Stimulated activated CD8-positive, alpha-beta memory T cell treated with anti-CD3 and anti-CD28 coated beads, Interleukin-7, amount 100 ng/mL, for 1 hour (primary cell): ENCODE measurements at places on chromosomes 12 and 14.
A peak's percentile ranks its signal among the peaks of the same experiment; 100 is the strongest.

GRCh38 chr12:47272412-47273190, 192.8 kb upstream of the AMIGO2 start:
- no peak for DNase-seq

DNA sequence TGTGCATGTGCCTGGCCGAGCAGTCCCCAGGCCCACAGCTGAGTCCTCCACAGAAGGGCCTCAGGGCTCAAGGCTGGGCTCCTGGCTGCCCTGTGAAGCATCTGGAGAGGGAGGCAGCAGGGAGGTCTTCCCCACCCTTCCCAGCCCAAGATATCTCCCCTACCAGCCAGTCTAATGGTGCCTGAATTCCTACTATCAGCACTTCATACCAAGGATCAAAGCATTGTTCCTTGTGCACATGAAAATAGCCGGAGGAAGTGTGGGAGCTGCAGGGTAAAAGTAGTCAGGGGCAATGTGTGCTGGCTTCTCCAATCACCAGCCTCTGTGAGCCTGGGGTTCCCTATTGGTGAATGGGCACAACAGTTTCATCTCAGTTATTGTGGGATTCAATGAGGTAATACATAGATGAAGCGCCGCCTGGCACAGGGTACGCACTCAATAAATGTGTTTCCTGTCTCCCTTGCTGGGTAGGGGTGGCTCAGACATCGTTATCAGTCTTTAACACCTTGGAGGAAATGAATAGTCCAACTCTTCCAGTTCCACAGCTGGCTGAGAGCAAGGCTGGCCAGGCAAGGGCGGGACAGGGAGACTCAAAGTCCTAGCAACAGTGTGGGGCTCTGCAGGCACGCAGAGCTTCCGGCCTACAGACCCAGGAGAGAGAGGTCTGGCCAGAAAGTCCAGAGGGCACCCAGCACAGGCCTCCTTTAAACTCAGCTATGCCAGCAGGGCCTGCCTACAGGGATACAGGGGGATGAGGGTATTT, 39.1 kb upstream of the PNMA1 start:
- DNase-seq = no peak

DNA sequence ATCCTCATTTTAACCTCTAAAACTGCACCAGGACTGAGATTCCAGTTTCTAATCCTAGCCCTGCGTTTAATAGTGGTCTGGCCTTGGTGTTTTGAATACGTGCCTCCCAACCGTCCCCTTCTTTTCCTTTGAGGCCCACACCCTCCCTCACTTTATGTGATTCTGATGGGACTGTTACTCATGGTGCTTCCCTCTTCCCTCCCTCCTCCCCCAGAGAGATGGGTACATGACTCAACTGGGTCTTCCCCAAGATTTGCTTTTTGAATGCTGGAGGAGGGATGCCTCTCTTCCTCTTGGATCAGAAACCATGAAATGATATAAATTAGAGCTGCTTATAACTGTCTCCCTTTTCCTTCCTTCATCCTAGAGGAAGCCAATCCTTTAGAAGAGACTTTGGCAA, 8.2 kb upstream of the PPP2R5E start:
- DNase-seq = no peak

DNA sequence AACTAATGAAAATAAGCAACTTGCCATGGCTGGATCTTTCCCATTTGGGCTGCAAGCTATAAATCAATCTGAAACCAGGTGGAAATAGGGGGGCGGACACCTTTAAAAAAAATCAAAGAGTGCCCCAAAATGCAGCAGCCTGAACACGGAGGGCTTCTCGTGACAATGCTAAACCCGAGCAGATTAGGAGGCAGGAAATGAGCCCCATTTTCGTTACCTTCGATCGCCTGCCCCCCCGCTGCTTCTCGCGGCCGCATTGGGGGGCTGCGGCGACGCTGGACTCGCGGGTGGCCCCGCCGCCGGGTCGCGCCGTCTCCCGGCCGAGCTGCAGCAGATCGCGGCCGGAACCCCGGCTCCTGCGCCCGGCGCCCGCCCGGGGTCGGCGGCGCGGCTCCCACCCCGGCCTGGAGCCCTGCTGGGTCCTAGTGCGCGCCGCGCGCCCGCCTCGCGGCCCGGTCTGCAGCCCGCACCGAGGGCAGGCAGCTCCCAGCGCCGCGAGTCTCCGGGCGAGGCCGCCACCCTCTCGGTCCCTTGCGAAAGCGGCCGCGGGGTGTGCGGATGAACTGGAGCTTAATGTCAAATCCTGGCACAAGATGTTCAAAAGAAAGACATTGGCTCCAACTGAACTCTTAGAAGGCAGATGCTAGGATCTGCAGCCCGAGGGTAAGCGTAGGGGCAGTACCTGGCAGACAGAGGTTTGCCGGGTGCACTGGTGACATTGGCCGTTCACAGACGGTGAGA, 201.9 kb upstream of the FOXN3 start:
- DNase-seq = peak; percentile 46

- no peak for DNase-seq
Measured at GRCh38 chr14:29745863-29746262, 181.8 kb downstream of the PRKD1 start.

DNA sequence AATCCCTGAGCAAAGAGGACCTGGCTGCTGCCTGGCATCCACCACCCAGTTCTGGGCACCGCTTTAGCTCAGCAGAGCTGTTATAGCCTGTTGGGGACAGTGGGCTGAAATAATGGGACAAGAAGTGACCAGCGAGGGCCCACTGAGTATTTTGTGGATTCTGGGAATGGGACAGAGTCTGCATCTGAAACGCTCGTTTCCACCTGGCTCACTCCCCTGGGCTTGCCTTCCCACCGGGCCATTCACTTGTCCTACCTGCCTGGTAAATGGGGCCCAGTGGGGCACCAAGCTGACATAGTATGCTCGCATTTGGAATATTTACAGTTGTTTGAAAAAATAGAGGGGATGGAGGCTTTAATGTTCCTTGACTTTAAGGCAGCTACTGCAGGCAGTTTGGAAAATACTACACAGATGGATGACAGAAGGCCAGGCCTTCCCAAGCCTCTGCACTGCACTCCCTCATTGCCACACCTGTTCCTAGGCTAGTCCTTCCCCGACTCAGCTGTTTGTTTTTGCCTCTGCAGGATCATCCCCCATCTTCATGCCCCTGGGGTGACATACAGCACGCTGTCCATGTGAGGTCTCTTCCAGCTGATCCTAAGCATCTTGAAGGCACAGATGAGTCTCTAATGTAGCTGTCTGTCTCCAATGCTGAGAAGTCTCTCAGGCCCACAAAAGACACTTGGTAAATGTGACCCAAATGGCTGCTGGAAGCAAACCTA, 61.3 kb upstream of the DICER1 start:
- no peak for DNase-seq

- no peak for DNase-seq
Measured at GRCh38 chr12:20576528-20576927, 118.6 kb upstream of the SLCO1C1 start.

GRCh38 chr14:53044486-53044885, 93.6 kb upstream of the FERMT2 start:
- no peak for DNase-seq

- DNase-seq = no peak
Measured at GRCh38 chr12:67940780-67941243, 48.4 kb upstream of the IFNG-AS1 start.
